Stimulated activated CD8-positive, alpha-beta memory T cell treated with anti-CD3 and anti-CD28 coated beads, Interleukin-7, amount 100 ng/mL, for 1 hour (primary cell): ENCODE measurements at places on chromosomes 7 and 10.

GRCh38 chr7:31101544-31101943 lies 49.4 kb downstream of the ADCYAP1R1 start:
- no peak for DNase-seq

GRCh38 chr10:131242007-131242406 lies 69.5 kb downstream of the TCERG1L start:
- no peak for DNase-seq

DNA sequence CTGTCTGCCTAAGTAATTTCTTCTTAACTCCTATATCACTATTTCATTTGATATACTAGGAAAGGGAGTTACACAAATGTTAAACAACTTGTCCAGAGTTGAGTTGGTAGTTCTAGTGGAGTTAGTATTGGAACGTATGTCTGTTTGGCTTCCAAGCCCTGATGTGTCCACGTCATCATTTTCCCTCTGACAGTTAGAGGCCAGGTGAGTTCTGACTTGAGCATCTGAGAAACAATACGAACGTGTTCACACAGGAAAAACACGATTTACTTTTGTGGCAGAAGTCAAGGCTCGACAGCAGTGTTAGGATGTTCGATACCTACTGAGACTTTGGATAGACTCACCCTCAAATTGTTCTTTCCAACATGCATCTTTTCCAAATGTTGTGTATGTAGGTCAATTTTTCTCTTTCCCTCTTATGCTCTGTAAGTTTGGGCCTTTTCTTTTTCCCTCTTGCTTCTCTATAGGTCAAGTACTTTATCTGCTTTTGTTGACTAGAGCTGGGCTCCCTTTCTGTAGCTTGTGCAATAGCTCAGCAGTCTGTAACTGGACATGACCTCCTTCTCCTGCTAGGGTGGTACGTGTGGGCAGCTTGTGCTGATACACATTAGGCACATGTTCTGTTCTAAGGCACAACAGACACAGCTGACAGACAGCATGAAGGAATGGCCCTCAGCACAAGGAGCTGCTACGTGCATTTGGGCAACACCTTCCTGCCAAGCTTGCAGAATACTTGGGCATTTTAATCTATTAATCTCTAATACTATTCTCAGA lies 222.9 kb downstream of the PTEN start:
- no peak for DNase-seq

GRCh38 chr7:137590071-137590755 lies 246.7 kb upstream of the PTN start:
- DNase-seq: no peak

DNA sequence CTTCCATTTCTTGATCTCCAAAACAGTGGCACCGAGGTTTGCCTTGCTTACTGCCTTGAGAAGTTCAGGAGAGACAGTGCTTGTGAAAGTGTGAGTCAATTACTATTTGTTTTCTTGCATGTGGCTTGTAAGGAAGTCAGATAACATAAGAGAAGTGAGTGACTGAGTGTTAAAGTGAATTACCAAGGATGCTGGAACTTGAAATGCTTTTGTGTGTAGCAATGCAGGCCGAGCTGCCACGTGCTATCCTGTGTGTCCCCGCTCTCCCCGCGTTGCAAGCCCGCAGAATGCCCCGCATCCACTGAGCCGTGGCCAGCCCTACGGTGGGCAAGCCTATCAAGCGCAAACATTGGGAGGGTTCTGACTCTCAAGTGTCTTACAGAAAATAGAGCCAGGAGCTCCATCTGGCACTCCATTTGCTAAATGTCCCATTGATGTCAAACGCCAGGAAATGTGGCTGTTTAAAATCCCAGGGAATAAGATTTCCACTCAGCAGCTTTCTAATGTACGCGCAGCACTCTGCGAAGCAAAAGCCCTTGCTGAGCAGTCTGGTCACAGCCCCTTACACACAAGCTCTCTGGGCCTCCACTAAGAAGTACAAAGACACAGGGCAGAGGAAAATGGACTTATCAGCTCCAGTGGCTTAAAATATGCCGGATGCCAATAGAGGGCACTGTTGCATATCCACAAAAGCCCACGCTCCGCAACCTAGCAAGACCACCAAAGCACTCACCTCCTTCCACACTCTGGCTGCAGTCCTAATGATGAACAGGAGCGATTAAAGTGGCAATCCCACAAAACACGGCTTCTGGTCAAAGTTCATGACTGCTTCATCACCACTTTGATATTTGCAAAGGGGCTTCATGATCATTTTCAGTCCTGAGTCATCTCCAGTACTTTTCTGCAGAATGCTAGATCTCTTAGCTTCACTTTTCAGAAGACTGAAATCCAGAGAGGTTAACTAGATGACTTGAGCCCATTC lies 158.0 kb upstream of the ITGB1 start:
- DNase-seq: no peak

GRCh38 chr7:849145-849544 lies 16.9 kb downstream of the SUN1 start:
- DNase-seq: no peak

- DNase-seq: no peak
Measured at GRCh38 chr10:117217196-117217761, 20.0 kb downstream of the KCNK18 start.

DNA sequence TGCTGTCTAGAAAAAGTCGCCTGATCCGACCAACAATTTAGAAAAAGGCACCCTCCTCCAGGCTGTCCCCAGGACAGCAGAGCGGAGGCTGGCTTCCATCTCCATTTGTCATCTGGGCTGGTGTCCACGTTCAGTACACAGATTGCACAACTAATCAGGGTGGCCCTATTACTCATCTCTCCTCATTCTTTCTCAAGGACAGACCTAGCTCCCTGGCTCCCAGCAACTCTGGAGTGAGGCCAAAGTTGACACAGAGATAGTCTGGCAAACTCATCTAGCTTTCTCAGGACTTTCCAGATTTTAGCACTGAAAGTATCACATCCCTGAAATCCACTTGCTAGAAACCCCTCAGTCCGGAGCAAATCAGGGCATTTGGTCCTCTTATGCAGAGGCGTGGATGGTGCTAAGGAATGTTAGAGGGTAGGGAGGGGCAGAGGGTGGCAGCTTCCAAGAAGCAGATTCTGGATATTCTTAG lies 75.1 kb downstream of the DNAH11 start:
- DNase-seq: no peak

DNA sequence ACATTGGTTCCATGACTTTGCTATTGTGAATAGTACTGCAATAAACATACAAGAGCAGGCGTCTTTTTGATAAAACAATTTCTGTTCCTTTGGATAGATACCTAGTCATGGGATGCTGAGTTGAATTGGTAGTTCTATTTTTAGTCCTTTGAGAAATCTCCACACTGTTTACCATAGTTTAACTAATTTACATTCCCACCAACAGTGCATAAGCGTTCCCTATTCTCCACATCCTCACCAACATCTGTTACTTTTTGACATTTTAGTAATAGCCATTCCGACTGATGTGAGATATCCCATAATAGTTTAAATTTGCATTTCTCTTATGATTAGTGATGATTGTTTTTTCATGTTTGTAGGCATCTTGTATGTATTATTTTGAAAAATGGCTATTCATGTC lies 707.0 kb downstream of the SORCS1 start:
- DNase-seq: no peak

GRCh38 chr10:5511231-5511884 lies 12.0 kb upstream of the CALML5 start:
- DNase-seq: no peak

- DNase-seq: no peak
Measured at GRCh38 chr10:62057850-62058249, 156.4 kb downstream of the ARID5B start.

- no peak for DNase-seq
Measured at GRCh38 chr10:30041196-30042105, 17.9 kb downstream of the JCAD start.

DNA sequence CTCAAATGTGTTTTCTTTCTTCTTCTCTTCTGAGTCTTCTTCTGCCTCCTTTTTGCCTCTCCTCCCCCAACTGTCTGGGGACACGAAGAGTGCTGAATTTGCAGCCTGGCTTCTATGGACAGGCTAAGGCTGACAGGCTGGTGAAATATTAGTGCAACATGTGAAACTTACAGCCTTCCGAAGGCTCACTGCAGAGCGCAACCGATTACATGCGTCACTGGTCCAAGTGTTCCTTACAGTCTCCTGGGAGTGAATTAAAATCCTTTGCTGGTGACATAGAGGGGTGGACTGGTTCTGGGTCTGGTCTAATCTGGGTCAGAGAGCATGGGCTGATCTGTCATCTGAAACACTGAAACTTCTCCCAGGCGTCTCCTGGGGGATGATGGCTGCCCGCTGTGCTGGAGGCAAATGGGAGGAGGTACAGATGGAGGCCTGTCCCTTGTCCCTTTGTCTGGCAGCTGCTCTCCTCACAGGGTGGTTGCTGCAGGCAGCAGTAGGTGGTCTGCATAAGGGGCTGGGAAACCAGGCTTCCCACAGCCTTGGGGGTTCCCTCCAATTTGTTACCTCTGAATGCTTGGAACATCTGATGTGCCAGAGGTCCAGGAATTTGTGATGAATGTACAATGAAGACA lies 143.8 kb upstream of the BMPER start:
- no peak for DNase-seq

GRCh38 chr10:118455181-118455695 lies 113.1 kb upstream of the FAM204A start:
- DNase-seq: no peak

DNA sequence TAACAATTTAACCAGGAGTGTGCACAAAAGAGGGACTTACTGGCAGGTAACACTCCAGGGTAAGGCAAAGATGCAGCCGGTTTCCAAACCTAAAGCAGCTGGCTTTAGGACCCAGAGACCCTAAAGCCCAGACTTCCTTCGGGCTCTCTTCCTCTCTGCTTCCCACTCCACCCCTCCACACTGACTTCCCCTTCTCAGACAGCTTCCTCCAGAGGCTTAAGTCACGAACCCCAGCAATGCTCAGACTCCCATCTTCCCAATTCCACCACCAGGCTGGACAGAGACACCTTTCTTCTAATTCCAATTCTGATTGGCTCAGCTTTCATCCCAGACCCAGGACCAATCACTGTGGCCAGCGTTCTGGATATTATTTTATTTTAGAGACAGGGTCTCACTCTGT lies 24.8 kb downstream of the STYXL1 start:
- DNase-seq: no peak

- DNase-seq: no peak
Measured at GRCh38 chr10:110530131-110530831, 32.6 kb downstream of the DUSP5 start.

- no peak for DNase-seq
Measured at GRCh38 chr7:46725838-46726237, 804.8 kb upstream of the IGFBP3 start.

GRCh38 chr7:102916426-102916825 lies 3.6 kb downstream of the LRRC17 start:
- DNase-seq: no peak

- DNase-seq: no peak
Measured at GRCh38 chr10:97192952-97193435, 7.2 kb upstream of the SLIT1 start.

DNA sequence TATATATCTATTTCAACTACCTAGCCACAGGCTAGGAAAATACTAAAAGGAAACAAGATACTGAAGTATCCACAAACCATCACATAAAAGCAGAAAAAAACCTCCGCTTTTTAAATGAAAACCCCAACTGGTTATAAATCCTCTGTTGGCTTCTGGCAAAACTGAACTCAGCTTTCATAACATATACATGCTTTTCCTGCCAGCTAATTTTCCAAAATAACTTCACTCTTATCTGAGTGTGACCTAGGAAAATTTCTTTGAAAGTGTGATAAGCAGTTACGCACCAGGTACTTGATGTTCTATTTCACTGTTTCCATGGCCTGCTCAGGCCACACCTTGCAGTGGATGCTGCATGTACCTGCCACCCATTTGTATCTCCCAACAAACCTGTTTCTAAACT lies 11.8 kb downstream of the FAM3C start:
- DNase-seq: no peak

- no peak for DNase-seq
Measured at GRCh38 chr10:122103592-122103991, 114.6 kb downstream of the TACC2 start.

DNA sequence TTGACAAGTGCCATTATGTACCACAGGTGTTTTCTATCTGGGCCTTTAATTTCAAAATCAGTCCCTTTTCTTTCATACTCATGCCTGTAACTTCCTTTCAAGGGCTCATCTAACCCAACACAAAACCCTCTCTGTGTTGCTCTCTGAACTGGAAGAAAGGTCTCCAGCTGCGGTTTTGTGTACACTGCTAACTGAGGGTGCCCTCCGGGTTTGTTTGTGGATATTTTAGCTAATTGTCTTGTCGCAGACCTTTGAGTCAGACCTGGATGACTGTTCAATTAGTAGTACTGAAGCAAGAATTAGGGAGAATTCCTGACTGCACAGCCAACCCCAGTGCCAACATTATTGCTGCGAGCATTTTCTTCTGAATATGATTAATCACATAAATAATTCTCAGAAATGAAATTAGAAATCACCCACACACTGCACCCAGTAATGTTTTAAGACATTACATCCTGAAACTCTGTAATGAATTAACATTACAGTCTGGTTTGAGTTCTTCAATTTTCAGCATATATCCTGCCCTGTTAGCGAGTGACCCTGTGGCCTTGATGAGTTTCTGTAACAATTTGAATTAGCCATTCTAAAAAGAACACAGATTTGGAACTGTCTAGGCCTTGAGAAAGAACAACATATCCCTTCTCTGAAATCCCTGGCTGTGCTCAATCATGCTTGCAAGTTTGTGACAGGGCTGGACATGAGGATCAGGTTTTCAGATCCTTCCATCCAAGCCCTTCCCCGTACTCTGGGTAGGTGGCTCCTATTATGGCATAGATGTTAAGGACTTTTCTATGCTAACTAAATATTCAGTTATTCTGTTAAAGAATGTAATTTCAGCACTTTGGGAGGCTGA lies 460.1 kb downstream of the PLXDC2 start:
- DNase-seq: no peak

DNA sequence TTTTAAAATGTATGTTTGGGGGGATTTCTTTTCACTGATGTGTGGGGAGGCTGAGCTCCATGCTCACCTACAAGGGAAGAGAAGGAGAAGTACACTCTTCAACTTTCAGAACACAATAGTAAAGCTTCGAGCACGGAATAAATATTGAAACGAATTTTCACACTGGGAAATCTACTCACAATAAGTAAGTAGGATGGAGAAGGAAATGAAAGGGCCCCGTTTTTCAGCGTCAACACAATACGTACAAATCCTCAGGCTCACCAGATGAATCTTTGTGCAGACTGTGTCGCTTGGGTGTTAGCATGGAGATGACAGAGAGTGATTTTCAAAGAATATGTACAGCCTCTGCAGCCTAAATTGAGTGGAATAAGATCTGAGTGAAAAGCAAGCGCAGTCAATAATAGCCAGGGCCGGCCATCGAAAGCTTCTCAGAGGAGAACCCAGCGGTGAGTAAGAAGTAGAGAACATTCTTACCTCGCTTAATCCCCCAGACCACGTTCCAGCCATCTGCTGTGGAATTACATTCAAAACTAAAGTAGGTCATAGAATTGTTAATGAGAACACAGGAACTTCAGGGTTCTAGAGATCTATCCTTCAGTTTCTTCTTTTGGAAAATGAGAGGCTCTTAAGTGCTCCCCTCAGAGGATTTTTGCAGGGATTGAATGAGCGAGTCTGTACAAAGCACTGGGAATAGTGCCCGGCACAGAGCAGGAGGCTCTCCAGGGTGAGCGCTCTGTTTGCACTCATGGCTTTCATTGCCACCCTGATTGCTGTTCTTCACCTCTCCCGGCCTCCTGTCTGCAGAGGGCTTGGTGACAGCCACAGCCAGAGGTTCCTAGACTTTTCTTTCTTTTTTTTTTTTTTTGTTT lies 292.8 kb downstream of the SFMBT2 start:
- DNase-seq: no peak

- DNase-seq: no peak
Measured at GRCh38 chr10:107579970-107580369, 415.5 kb upstream of the SORCS1 start.
